Activated CD4-positive, alpha-beta T cell treated with anti-CD3 and anti-CD28 coated beads for 24 hours (primary cell): ENCODE measurements at places on chromosomes 11 and 22.

- DNase-seq, result no peak
These were observed 92.2 kb upstream of the TOP3B start for GRCh38 chr22:22074634-22075381.

GRCh38 chr11:131754671-131755070 is 384.3 kb downstream of the NTM start:
- no peak for DNase-seq

DNA sequence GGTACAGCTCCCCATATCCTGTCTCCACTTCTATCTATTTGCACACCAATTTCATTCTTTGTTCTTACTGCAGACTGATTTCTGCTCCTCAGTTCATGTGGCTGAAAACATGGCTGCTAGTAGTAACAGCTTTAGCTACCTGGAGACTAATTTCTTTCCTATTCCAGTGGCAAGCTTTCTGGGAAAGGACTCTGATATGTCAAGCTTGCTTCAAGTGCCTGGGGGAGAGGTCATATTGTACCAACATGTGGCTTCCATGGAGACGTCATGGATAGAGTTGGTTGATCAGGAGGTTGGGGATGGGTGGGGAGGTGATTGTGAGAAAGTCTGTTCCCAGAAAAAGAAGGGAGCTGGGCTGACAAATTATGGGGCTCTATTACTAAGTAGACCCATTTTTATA is 44.9 kb downstream of the ADM start:
- DNase-seq, result no peak

DNA sequence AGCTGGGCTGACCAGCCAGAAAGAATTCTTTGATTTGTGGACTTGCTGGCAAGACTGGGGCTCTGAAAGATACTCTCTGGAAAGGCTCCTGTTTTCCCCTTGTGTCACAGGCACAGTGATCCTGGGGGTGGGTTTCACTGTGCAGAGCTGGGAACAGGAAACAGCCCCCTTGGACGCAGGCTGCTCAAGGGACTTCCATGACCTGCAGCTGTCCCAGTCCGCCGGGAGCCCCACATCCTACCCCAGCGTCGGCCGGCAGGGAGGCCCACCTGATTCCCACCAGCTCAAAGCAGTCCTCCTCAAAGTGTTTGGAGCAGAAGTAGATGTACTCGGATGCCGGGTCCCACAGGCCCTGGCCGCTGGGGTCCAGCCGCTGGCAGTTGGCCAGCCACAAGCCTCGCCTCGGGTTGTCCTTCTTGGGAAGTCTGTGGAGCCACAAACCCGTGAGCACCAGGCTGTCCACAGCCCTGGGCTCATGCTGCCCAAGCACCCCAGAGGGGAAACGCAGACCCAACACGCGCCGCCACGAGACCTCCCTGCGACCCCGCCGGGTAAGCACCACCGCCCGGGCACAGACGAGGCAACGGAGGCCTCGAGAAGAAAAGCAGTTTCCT is 824 bp downstream of the THAP7 start:
- DNase-seq, result no peak

DNA sequence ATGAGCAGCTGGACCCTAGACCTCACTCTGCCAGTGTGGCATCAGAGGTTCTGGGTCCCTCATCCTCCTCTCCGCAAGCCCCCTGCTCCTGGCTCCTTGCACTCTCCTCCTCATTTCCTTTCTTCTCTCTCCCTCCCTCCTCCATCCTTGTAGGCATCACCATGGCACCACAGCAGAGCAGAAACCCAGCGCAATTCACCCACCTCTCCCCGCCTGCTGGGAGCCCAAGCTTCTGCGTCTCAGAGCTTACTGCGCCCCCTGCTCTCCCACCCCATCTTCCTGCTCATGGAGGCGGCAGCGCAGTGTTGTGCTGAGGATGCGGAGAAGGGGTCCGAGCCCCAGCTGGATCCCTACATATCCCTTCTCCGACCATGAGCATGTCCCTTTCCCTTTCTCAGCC is 1.7 kb downstream of the CHRM1 start:
- DNase-seq, result no peak

DNA sequence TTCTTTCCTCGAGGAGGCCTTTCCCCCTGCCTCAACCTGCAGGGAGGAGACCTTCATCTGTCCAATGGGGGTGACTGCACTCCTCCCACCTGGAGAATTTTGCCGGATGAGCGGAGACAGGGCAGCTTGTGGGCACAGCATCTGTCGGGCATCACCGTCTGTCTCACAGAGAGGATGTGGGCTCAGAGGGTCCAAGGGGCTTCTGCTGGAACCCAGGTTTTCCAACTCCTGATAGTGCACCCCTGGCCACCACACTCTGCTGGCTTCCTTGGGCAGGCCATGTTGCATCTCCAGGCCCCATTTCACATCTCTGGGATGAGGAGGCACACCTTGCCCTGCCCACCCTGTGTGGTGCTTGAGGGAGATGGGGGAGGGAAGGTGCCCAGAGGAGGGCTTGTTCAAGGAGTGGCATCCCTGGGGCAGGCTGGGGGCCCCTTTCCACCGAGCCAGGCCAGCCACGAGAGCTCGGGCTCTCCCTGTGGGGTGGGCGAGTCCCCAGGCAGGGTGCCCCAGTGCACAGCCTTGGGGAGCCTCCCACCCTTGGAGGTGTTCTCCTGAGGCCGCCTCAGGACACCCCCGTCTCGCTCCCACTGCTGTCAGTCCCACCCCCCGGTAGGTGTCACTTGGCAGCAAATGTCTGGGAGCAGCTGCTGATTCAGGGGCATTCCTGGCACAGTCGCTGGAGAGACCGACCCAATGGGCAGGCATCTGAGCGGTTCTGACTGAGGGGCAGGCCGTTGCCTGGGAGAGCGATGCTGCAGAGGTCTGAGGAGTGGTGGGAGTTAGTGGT is 84.2 kb downstream of the MORC2 start:
- no peak for DNase-seq

DNA sequence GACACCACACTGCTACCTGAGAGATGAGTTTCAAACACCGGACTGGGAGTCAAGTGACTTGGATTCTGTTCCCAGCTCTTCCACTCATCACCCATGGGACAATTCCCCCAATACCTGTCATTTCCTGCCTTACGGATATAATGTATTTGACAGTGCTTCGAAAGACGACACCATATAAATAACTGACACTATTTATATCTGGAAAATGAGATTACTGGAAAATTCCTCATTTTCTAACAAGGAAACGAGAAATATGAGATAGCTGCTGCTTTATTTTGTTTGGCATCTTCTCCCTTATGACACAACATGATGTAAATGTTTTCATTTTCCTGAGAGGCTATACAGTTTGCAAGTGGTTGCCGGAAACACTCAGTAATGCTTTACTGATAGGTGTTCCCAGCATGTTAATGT is 8.6 kb downstream of the HSCB start:
- DNase-seq, result no peak

DNA sequence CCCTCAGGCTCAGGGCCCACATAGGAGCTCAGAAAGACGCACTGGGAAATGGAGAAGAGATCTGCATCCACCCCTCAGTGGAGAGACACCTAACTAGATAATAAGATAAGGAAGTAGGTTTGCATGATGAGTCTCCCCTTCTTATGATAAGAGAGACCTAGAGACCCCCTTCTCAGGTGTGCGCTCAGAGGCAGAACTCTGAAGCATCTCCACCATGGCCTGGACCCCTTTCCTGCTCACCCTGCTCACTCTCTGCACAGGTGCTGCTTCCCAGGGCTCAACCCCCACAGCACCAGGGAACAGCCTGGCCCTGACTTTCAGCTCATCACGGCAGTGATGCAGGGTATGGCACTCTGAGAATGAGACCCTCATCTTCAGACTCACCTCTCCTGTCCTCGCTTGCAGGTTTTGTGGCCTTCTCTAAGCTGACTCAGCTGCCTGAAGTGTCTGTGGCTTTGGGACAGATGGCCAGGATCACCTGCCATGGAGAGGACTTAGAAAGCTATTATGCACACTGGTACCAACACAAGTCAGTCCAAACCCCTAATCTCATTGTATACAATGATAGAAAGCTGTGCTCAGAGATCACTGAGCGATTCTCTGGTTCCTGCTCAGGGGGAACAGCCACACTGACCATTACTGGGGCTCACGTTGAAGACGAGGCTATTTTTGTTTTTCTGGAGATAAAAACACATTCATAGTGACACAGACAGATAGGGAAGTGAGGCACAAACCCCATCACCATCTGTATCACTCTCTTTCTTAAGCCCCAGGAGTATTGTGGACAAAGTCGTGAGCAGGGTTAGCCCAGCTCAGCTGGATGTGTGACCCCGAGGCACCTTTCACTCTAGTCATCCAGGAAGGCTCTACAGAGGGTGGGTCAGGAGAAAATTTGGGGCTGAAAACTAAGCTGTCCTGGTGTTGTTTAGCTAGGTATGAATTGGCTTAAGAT is 29.7 kb upstream of the IGLL5 start:
- DNase-seq, result no peak

DNA sequence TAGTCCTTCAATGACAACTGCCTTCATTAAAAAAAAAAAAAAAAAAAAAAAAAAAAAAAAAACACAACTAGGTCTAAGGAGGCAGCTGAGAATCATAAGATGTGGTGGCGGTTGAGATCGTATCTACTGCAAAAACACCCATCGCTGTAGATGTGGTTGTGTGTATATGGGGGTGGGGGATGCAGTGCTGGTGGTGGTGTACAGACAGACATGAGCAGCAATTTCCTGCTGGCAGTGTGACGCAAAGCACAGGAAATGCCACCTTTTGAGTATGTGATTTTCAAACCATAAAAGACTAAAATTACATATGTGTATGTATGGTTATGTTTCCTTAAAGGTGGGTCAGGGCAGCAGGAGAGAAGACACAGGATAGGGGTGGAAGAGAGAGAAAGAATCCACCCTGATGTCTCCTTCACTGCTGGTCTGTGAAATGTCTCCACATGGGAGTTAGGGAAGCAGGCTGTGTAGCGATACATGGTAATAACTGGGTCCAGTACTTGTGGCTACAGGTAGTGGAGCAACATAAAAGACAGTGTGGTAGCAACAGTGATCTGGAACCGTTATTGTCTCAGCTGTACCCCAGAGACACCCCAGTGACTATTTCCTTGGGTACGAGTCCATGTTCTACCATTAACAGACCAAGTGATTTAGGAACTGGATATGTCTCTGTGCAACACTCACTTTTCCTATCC is 57.9 kb downstream of the SYTL2 start:
- DNase-seq, result peak; percentile 66

DNA sequence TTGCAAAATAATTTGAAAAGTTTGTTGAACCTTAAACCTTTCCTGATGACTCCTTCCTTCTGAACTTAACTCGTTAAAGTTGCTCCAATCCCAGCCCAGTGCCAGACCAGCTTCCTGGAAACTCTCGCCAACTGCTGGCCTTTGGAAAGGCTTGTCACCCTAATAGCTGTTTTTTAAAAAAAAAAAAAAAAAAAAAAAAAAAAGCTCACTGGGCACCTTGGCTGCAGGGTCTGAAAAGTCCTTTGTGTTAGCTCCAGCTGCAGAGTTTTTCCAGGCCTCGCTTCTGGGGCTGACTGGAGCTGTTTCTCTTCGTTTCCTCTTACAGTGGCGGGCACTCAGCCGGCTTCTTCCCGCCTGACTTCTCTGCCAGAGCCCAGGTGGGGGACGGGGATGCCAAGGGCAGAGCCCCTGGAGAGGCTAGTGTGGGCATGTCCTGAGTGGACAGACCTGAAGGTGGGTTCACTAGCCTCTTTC is 25.1 kb downstream of the KCNQ1OT1 start:
- DNase-seq, result no peak

- DNase-seq, result no peak
These were observed 14.3 kb upstream of the CRY2 start for GRCh38 chr11:45832811-45833441.

- no peak for DNase-seq
These were observed 28.3 kb upstream of the TP53I11 start for GRCh38 chr11:44978961-44979331.

DNA sequence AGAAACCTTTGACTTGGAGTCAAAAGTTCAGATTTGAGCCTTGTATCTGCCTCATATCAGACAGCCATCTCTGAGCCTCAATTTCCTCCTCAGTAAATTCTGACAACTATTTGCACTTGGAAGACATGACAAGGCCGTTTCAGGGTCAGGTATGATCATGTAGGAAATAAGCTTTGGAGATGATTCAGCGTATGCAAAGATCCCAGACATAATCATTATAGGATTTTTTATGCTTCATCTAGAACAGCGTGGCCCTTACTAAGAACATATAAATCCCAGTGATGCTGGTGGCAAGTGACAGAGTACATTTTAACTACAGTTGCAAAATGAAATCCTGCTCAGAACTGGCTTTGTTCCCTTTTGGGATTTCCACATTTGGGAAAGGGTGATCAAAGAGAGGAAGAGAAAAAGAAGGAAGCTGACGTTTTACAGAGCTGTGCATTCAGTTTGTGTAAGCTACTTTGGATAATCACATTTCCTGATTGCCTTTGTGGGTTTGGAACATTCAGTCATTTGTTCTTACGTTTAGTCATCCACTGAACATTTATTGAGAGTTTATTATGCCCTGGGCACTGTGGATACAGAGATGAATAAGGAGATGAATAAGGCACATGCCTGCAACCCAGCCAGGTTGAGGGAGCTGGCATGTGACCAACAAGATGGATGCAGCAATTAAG is 81.9 kb upstream of the HEPHL1 start:
- DNase-seq, result no peak

DNA sequence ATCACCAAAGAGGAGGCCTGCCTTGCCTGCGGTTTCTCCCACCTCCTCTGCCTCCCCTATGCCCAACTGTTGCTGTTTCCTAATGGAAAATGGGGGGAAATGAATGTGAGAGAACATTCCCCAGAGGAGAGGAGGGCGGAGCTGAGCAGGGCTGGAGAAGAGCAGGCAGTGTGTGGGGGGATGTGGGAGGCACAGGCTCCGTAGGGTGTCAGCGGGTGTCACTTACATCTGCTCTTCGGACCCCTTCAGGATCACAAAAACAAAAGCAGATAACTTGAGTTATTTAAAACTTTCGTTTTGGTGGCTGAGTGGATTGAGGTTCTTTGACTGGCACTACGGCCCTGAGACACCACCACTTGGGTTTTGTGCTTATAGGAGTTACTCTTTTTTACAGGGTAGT is 93.8 kb downstream of the CEP164 start:
- DNase-seq, result no peak
